ENCODE measurements at places on chromosomes 1 and 21.

DNA sequence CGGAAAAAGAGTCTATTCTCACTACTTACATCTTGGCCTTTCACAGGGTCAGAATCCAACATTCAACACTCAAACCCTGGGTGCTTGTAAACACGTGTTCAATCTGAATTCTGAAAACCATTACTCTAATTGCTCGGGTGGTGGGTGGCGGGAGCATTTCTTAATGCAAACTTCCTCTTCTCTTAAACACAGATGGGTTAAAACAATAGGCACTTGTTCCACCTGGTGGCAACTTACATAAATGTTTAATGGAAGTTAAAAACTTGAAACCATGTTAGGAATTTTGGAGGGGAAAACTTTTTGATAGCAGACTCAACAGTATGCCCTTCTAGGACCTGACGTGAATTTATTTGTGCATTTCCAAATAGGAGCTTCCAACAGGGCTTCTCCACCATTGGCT is 23.4 kb upstream of the TDRD10 start:
- DNase-seq, result no peak

DNA sequence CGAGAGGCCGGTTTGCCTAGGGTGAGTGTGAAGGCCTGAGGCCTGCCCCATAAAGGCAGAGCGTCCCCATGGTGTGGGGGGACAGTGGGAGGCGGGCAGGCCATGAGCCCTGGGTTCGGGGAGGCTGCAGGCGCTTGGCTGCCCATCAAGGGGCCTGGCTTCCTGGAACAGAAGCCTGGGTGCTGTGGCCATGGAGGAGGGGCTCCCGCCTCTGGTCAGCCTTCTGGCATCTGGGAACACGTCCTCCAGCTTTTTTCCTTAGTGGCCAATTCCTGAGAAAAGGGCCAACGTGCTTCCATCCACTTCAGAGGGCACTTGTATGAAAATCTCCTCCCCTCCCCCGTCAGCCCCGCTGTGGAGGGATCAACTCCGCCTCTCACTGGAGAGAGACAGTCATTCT is 58.7 kb downstream of the PRDM16 start:
- no peak for DNase-seq

DNA sequence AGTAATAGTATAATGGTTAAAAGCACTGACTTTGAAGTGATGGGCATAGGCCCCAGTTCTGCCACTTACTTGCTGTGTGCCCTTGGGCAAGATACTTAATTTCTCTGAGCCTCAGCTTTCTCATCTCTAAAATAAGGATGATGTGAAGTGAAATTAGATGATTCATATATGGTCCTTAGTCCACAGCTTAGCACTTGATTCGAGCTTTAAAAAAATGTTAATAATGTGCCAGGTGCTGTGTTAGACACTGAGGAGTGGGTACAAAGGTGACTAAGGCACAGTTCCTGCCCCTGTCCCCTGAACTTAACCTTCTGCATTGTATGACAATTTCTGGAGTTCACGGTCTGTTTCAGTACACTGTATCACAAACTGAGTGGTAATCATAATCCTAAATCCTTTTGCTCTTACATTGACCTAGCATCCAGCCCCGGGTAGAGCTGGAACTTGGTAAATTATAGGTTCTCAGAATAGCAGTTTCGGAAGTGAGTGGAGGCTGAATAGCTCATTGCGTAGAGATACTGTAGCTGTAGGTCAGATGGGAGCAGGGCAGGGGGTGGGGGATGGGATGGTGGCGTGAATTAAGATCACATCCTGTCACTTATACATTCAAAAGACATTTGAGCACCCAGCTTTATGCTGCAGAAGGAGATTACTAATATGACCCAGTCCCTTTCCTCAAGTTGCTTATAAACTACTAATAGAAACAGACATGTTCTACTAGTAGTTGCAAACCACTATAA is 1.5 kb downstream of the ZNF691 start:
- no peak for DNase-seq

GRCh38 chr1:32782086-32782485 is 35.1 kb downstream of the YARS1 start:
- DNase-seq, result no peak

GRCh38 chr1:236421850-236422516 is 27.9 kb downstream of the EDARADD start:
- no peak for DNase-seq

GRCh38 chr21:33237486-33237885 is 7.7 kb downstream of the IFNAR2 start:
- no peak for DNase-seq

- DNase-seq, result no peak
These were observed 140.2 kb upstream of the SGIP1 start for GRCh38 chr1:66393586-66394287.

DNA sequence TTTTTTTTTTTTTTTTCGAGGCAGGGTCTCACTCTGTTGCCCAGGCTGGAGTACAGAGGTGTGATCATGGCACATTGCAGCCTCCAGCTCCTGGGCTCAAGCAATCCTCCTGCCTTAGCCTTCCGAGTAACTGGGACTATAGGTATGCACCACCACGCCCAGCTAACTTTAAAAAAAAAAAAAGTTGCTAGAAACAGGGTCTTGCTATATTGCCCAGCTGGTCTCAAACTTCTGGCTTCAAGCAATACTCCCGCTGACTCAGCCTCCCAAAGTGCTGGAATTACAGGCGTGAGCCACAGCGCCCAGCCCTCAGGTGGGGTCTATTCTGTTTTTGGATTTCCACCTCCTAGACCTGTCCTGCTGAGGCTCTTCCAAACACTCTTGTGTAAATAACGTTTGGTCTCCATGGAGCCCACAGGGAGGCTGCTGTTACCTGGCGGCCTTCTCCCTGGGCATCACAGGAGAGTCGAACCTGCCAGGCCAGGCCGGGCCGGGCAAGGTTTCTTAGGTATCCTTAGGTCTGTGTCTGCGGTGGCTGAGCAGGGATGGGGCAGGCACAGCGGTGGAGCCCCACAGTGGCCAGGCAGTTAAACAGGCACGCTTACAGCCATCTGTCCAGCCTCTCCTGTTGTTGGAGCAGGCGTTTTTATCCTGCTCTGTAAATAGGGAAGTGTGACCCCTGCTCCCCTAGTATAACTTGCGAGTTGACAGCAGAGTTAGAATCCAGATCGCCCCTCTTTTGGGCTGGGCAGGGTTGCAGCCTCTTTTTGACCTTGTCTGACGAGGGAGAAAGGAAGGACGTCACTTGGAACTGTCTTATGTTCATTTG is 18.8 kb downstream of the PLEKHM2 start:
- no peak for DNase-seq

DNA sequence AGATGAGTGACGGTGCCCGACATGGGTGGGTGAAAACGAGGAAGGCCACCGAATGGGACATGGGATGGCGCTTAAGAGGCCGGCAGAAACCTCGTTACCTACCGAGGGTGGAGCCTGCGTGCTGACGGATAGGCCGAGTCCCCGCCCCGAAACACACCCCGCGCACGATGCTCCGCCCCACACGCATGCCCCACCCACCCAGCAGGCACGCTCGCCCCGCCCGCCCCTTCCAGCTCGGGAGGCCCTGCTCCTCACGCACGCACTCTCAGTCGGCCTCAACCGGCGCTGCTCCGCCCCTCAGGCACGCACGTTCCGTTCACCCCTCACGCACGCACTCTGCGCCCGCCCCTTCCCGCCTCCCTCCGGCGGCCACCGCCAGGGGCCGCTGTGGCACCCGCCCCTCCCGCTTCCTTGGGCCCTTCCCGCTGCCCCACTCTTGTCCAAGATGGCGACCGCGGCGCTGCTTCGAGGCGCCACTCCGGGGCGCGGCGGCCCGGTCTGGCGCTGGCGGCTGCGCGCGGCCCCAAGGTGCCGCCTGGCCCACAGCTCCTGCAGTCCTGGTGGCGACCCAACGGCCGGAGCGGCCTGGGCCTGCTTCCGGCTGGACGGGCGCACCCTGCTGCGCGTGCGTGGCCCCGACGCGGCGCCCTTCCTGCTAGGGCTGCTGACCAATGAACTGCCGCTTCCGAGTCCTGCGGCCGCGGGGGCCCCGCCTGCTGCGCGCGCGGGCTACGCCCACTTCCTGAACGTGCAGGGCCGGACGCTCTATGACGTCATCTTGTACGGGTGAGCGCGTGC is at the start of gene IBA57:
Gene IBA57 (plus strand): TSS at position 433 of the 798 bp plus-strand sequence. CDS start 13 bp downstream, at position 446.
- peak; percentile 99 for DNase-seq

- no peak for DNase-seq
These were observed 276.3 kb upstream of the PTBP2 start for GRCh38 chr1:96445302-96445701.

DNA sequence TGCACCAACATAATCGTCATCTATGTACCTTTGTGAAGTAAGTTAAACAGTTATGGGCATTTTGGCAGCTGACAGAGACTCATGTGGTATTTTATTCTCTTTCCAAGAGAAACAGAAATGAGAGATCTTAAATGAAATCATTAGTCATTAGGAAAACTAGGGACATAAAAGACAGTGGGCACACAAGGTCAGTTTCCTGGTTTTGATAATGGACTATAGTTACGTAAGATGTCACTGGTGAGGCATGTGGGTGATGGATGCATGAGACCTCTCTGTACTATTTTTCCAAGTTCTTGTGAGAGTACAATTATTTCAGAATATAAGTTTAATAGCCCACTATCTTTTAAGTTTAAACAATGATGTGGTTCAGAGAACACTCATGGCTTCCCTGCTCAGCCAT is 216.9 kb downstream of the APP start:
- DNase-seq, result no peak

GRCh38 chr1:2348346-2349325 is 42.7 kb downstream of the MORN1 start:
- no peak for DNase-seq

- DNase-seq, result no peak
These were observed 138.2 kb upstream of the CACNA1E start for GRCh38 chr1:181345146-181345545.

DNA sequence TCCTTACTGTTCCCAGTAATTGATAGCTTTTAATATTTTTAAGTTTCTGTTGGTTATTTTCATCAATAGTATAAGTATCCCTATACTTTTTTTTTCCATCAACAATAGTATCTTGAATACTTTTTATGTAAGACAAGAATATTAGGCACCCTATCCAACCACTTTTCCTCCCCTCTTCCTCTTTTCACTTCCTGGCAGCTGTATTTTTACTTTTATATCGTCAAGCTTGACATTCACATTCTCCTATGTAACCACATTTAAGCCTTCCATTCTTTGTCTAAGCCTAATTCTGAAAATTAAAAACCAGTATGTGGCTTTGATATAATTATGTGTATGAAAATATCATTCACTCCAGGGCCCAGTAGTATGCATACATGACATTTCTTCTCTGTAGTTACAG is 9.3 kb downstream of the TMEM39B start:
- no peak for DNase-seq

- DNase-seq, result no peak
These were observed 38.5 kb upstream of the SGIP1 start for GRCh38 chr1:66495495-66495894.

DNA sequence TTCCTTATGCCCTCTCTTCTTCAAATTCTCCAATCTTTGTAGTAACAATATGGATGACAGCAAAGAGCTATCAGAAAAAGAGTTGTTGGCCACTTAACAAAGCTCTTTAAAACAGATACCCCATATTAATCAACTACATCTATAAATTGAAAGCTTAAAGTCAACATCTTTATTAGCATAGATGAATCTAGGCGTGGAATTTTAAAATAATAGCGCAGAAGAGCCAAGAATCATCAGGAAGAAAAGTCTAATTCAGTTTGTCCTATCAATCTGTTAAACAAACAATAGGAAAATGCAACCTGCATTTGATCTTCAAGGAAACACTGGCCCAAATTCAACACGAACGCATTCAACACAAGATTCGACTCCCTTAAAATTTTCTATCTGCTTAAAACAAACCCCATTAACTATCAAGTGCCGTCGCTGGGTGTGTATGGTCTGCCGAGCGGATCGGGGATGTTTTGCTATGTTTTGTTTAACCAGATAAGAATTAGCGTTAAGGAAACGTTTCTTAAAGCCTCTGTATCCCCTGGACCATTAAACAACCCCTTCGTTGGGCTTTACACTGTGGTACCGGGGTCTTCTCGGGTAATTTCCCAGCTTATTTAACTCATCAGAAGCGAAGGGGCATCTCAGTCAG is 1.0 kb downstream of the LYST start:
- no peak for DNase-seq

DNA sequence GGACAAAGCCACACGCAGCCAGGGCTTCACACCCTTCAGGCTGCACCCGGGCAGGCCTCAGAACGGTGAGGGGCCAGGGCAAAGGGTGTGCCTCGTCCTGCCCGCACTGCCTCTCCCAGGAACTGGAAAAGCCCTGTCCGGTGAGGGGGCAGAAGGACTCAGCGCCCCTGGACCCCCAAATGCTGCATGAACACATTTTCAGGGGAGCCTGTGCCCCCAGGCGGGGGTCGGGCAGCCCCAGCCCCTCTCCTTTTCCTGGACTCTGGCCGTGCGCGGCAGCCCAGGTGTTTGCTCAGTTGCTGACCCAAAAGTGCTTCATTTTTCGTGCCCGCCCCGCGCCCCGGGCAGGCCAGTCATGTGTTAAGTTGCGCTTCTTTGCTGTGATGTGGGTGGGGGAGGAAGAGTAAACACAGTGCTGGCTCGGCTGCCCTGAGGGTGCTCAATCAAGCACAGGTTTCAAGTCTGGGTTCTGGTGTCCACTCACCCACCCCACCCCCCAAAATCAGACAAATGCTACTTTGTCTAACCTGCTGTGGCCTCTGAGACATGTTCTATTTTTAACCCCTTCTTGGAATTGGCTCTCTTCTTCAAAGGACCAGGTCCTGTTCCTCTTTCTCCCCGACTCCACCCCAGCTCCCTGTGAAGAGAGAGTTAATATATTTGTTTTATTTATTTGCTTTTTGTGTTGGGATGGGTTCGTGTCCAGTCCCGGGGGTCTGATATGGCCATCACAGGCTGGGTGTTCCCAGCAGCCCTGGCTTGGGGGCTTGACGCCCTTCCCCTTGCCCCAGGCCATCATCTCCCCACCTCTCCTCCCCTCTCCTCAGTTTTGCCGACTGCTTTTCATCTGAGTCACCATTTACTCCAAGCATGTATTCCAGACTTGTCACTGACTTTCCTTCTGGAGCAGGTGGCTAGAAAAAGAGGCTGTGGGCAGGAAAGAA is 8.1 kb downstream of the PSRC1 start:
- no peak for DNase-seq

GRCh38 chr1:171961861-171962260 is 120.6 kb downstream of the DNM3 start:
- DNase-seq, result no peak

DNA sequence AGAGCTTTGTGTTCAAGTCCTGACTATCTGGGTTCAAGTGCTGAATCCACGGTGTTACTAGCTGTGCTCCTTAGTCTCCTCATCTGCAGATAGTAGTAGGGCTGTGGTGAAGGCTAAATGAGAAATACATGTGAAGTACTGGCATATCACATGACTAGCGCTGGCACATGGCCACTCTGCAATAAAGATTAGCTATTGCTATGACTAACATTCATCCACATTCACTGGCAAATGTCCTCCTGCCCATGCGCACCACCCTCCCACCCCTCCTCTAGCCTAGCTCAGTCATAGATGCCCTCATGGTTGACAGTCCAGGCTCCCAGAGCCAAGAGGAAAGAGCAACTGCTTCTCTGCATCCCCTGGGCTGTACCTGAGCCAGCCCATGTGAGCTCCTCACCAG is 8.5 kb upstream of the COL8A2 start:
- DNase-seq, result no peak
